Esophagus muscularis mucosa (tissue), 4 donors: ENCODE measurements at places on chromosomes 2 and 18.

DNA sequence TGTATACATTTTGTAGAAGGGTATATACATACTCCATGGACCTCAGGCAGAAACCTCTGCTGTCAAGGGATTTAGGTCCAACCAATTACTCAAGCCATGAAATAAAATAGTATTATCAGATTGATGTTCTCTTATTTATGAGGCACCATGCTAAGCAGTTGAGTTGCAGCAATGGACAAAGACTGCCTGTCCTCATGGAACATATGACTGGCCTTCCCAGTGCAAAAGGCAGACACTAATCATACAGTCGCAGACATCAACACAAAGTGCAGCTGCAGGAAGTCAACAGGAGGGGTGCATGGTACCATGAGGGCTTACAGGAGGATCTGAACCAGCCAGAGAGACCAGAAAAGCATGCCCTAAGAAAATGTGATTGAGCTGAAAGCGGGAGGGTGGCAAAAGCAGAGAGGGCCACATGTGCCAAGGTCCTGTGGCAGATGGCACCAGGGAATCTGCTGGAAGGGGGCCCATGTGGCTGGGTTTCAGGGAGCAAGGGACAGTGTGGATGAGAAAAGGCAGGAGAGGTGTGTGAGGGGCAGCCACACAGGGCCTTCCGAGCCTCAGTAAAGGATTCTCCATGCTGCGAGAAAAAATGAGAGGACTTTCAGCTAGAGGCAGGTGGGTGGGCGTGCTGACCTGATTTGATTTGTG, 61.4 kb upstream of the RNF152 start:
- peak; percentile 78 for DNase-seq

DNA sequence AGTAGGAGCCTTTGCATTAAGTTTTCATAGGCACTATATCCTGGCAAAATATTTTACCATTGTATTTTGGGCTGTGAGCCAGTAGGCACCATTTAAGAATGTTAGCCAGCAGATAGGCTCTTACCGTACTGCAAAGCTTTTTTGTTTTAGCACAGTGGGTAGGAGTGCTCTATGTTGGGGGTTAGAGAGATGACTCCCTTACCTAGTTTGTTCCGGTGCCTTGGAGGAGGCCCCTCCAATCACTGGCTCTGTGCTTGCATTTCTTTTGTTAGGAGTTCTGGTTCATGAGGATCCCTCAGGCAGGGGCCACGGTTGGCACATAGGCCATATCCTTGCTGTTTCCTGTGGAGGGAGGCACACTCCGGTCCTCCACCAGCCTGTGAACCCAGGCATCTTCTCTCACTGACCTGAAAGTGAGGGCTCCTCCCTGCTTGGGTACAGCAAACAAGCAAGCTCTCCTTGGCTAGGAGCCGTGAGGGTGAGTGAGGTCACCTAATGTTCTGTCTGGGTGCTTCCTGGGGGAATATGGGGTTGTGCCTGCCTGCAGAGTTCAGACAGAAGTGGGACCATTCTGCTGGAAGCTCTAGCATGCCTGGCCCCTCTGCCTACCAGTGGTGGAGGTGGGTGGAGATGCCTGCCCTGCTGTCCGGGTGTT, 29.8 kb downstream of the LTBP1 start:
- DNase-seq = peak; percentile 57

- DNase-seq = peak; percentile 31
These were observed 121.2 kb downstream of the TXNL1 start for GRCh38 chr18:56517196-56517595.

DNA sequence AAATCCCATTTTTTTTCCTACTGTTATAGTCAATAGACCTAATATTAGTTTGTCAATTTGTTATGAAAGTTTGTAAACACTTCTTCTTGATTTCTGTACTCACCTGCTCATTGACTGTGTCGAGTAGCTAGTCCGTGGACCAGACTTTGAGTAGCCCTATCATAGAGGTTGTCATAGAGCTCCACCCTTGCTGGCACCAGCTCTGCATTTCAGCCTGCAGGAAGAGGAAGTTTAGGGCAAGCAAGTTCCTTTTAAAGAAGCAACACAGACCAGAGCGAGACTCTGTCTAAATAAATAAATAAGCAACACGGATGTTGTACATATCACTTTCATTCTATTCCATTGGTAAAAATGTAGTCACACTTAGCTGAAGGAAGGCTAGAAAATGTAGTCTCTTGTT, 74.0 kb downstream of the MCFD2 start:
- no peak for DNase-seq
